ENCODE measurements at places on chromosomes 1 and 21.

DNA sequence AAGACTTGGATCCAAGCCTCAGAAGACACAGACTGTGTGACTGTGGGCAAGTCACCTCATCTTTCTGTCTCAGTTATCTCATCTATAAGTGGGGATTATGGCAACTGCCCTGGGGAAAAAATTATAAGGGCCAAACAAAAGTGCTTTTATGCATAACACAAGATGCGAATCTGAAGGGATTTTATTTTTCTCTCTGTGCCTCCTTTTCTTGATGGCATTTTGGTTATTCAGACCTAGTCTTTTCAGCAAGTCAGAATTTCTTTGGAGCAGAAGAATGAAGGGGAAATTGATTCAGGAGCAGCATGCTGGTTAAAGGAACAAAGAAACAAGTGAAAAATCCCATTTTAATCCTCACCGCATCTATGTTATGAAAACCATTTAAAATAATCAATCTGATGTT, 86.9 kb downstream of the PBX1 start:
- DNase-seq = no peak

DNA sequence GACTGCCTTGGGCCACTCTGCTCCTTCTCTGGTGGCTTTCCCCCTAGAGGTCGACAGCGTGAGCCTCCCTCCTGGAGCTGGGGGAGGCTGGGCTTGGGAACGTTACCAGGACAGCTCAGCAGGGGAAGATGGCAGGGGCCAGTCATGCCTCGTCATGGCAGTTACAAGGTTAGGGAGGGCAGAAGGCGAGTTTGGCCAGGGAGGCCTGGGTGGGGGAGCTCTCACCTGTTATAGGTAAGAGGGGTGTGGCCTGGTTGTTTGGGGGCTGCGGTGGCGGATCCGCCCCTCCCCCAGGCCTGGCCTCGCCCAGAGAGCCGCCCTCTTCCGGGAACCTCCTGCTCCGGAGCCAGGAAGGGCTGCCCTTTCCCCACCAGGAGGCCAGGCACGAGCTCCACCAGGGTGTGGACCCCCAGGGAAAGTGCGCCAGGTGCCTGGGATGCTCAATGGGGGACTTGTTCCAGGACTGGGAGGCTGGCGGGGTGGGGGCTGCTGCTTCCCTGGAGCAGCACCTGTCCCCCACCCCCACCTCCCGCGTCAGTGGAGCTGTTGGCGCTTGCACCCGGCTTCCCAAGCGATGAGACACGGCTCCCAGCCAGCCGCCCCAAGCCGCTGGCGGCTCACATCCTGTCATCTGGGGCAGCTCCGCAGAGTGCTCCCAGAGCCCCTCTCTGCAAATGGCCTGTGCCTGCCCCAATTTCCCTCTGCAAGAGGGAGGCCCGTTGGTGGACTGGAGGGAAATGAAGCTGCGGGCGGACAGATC, 23.6 kb upstream of the PKP1 start:
- DNase-seq = no peak

GRCh38 chr1:55990007-55990406, 589.4 kb downstream of the PLPP3 start:
- DNase-seq = no peak

DNA sequence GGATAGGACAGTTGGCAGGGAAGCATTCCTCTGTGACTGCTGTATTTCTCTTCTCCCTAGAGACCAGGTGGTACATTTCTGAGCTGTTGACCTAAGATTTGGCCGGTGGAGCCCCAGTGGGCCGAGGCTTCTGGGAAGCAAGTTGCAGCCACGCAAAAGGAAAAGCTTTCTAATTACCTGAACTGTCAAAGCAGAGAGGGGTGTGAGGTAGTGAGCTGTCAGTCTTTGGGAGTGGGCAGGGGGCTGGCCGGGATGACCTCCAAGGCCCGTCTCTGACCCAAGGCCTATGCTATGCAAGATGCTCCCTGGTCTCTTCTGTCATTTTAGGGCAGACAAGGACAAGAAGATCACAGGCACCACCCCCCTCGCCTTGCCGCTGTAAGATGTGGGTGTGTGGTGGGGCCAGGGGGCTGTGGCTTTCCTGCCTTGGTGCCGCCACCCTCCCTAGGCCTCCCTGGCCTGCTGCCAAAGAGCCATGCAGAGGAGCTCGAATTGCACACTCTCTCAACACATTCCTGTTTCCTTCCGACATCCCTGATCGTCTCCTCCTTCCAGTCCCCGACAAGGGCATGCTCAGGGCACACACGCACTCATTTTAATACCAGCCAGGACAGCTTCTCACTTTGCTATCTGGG, 7.7 kb downstream of the PADI1 start:
- peak; percentile 60 for DNase-seq

DNA sequence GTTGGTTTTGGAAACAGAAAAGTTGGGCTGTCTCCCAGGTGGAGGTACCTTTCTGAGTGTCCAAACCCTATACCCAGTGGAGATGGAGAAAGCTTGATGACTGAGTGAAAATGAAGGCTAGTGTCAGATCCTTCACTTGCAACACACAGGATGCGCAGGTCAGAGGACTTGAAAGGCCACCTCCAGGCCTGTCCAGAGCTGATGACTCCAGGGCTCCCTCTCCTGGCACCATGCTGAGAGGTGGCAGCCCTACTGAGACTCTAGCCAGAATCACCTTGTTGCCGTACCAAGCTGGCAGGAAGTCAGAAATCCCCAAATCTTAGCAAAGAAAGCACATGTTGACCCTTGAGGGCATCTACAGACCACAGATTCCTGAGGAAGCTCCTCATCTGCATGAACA, 16.4 kb downstream of the KNCN start:
- no peak for DNase-seq

GRCh38 chr21:27423038-27423437, 456.1 kb upstream of the ADAMTS5 start:
- no peak for DNase-seq

- DNase-seq = no peak
These were observed 904.5 kb downstream of the PLA2G4A start for GRCh38 chr1:187733232-187733631.

GRCh38 chr1:58576727-58577653, at the start of gene TACSTD2:
TSS of gene TACSTD2 (minus strand) at chr1:58577252. CDS start at chr1:58577156, 96 bp downstream.
- no peak for DNase-seq

GRCh38 chr1:161217831-161218230, 2.7 kb downstream of the FCER1G start:
- DNase-seq = no peak

DNA sequence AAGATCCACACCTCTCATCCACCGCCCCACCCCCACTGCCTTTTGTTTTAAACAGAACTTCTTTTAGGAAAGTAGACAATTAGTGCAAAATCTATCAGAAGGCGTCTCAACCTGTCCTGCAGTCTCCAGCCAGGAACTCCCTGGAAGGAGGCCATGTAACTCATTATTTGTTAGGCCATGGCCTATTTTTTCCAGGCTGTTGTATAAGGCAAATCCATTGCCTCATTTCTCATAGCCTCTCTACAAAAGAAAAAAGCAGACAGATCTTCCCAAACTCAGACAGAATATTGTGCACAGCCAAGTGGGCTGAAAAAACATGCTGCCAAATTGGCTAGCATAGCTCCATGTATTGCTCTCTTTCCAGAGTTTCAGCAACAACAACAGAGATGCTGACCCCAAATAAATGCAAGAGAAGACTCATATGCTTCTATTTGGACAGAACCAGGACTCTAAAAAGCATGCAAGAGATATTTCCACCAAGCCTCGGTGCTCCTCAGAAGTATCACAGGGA, 770.7 kb upstream of the CXADR start:
- no peak for DNase-seq

- DNase-seq = peak; percentile 96
These were observed at the start of gene SNIP1 for GRCh38 chr1:37553927-37554808. TSS of gene SNIP1 (minus strand) at chr1:37554293. CDS start at chr1:37554229, 64 bp downstream.

DNA sequence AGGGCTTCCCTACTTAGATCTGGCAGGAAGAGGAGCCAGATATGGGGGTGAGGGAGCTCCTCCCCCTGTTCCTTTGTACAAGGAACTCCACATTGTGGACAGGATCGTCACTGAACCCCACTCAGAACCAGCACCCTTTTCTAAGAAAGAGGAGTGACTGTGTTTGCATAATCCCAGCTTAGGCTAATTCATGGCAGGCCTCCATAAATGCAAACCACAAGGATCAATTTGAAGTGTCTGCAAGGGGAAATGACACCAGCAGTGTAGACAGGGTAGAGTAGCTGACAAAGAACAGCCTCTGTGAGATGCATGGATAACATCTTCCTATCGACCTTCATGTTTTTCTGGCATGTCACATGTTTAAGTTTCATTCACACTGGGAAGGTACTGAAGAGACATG, 11.7 kb downstream of the MX1 start:
- DNase-seq = no peak

GRCh38 chr1:119463569-119463968, 43.4 kb upstream of the HSD3B1 start:
- DNase-seq = no peak

- DNase-seq = no peak
These were observed 19.4 kb downstream of the VANGL2 start for GRCh38 chr1:160419838-160420169.

DNA sequence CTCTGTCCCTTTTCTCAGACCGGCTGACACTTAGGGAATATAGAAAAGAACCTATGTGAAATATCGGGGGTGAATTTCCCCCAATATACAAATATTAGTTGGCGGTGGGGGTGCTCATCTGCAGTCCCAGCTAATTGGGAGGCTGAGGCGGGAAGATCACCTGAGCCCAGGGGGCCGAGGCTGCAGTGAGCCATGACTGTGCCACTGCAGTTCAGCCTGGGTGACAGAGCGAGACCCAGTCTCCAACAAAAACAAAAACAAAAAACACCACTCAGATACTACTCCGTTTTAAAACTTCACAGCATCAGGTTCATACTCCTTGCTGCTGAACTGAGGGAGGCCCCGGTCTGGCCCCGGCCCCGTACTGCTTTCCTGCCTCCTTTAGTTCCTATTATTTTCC, 5.9 kb upstream of the EXOSC10 start:
- no peak for DNase-seq

DNA sequence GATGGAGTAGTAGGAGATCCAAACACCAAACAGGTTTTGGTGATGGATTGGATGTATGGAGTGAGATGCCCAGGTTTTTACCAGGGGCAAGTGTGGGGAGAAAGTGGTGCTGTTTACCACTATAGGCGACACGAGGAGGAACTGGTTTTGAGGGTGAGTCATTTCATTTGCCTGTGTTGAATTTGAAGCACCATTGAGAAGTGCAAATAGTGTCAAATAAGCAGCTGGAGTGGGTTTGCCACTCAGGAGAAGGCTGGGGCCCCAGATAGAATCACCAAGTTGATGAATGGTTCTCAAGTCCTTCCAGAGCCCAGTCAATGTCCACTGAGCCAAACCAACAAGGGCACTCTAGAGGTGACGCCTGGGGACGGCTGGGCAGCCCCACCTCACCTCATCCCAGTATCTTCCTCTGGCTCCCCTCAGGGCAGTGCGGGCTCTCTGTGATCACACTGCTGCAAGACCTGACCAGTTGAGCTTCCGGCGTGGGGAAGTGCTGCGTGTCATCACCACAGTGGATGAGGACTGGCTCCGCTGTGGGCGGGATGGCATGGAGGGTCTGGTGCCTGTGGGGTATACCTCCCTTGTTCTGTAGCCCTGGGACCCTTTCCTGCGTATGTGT, 9.4 kb downstream of the RUSC1 start:
- DNase-seq = no peak

DNA sequence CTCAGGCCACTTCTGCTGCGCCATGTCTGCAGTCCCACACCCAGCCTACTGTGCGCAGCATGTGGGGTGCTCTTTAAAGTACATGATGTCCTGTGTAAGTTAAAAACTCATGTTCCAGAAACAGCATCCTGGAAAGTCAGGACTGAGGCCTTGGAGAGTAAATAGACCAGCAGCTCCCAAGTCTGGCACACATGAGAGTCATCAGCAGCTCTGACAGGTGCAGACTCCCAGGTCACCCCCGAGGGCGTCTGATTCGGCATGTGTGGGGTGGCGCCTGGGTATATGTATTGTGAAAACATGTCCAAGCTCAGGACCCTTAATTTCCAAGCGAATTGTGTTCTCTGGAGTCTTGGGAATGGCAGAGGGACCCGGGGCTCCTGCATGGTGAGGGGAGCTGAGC, 120.1 kb upstream of the RUNX3 start:
- no peak for DNase-seq

- no peak for DNase-seq
These were observed 78.7 kb downstream of the PRRX1 start for GRCh38 chr1:170742600-170742999.

- DNase-seq = no peak
These were observed 4.9 kb upstream of the AKR1A1 start for GRCh38 chr1:45545553-45546310.

- no peak for DNase-seq
These were observed 117.7 kb downstream of the EIF4G3 start for GRCh38 chr1:21059021-21059420.

DNA sequence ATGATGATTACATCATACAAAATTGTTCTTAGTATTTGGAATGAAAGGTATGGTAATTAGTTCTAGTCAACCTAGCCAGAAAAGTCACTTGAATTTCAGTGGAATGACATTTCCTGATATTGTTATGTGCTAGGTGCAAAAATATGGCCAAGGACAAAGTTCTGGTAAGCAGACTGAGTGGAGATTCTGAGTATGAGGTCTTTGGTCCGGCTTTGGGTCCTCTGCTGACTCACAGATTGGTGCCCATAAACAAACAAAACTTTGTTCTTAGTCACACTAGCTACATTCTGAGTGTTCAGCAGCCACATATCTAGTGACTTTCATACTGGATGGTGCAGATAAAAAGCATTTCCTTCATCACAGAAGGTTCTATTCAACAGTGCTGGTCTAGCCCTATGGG, 206.1 kb downstream of the ZNF648 start:
- DNase-seq = no peak

DNA sequence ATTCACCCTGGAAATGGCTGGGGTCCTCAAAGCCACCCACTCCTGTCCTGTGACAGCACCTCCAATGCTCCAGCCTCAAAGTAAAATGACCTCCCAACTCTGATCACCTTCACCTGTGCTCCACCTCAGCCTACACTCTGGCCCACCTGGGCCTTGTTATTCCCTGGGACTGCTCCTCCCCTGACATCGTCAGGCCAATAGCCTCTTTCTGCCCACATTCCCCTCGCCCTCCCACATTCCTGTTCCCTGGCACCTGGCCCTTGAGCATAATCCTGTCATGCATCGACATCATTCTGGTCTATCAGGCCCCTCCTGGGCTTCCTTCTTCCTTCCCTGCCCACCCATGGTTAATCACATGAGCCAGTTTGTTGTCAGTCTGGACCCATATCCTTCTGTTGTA, 13.2 kb upstream of the BCAR3 start:
- DNase-seq = no peak

DNA sequence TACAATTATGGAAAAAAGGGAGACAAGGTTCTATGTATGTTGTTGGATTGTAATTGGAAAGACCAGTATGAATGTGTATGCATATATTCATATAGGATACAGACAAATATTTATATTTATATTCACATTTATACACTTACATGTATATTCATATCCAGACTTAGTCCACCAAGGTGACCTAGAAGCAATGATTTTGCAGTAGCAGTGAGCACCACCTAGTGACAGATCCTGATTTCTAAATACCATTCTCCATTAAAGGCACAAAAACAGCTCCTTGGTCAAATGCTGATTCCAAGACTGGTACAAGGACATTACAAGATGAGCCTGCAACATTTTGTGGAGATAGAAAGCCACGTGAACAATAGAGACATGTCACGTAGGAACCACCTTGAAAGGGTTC, 153.4 kb downstream of the SDCCAG8 start:
- no peak for DNase-seq

Measured in CD4-positive, alpha-beta T cell (primary cell).